ENCODE measurements at places on chromosomes 2 and 18.
A peak's percentile ranks its signal among the peaks of the same experiment; 100 is the strongest.

- no peak for DNase-seq
Measured at GRCh38 chr18:56481751-56482150, 156.6 kb downstream of the TXNL1 start.

DNA sequence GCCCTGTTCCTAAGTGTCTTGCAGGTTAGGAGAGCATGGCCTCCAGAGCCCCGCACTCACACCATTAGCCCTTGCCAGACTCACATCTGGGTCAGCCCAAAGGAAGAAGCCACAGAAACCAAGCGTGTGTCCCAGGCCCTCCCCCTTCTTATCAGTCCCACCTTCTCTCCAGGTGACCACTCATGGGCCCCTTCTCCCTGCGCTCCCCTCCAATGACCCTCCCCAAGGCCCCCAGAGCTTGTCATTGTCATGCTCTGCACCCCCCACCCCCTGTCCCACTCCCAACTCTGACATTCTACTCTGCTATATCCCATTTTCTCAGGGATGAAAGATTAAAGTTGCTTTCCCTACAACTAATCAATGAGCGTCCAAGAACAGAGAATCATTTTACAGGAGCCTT lies 30.1 kb downstream of the CAPN14 start:
- no peak for DNase-seq

DNA sequence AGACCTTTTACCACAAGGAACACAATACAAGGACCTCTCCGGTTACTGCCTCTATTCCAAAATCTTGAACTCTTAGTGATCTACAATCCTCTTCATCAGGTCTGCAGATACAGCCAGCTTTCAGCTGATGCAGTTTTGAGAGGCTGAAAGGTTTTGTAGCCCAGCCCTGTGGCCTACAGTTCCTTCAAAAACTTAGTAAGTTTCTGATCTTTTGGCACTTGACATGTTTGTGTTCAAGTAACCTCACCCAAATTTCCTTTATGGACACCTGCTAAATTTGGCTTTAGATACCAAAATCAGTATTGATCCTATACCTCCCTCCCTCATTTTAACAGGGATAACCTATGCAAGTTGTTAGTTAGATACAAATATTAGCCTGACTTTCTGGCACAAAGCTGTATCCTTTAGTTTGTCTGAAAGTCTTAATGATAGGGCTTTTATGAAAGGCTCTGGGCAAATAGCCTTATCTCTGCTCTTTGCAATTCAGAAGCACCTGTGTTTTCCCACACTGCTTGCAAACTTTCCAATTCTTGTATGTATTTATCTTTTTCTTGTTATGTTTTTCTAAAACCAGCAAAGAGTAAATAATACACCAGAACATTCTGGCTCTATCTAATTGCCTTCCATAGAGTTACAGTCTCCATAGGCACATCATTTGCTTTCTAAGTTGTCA lies 650.5 kb upstream of the KLHL29 start:
- DNase-seq = no peak

DNA sequence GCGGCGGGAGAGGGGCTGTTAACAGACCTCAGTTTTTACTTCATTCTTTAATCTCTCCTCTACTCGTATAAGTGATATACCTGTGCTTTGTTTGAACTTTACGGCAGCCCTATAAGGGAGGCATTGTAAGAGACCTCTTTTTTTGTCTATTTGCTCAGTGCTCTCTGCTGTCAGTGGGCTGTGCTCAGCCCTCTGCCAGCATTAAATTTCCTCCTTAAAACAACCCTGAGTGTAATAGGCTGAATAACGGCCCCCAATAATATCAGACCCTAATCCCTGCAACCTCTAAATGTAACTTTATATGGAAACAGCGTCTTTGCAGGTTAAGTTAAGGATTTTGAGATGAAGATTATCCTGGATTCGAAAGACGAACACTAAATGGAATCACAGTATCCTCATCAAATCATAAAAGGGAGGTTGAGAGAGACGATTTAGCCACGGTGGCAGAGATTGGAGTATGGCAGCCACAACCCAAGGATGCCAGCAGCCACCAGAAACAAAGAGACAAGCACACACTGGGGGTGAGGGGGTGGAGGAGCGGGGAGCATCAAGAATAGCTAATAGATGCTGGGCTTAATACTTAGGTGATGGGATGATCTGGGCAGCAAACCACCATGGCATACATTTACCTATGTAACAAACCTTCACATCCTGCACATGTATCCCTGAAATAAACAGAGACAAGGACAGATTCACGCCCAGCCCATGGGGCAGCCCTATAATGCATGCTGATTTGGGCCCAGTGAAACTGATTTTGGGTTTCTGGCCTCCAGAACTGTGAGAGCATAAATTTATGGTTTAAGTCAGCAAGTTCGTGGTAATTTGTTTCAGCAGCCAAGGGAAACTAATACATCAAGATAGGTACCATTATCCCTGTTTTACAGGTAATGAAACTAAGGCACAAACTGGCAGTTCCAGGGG lies 894 bp upstream of the FARSB start:
- no peak for DNase-seq

- no peak for DNase-seq
Measured at GRCh38 chr2:105867587-105867986, 122.9 kb downstream of the NCK2 start.

DNA sequence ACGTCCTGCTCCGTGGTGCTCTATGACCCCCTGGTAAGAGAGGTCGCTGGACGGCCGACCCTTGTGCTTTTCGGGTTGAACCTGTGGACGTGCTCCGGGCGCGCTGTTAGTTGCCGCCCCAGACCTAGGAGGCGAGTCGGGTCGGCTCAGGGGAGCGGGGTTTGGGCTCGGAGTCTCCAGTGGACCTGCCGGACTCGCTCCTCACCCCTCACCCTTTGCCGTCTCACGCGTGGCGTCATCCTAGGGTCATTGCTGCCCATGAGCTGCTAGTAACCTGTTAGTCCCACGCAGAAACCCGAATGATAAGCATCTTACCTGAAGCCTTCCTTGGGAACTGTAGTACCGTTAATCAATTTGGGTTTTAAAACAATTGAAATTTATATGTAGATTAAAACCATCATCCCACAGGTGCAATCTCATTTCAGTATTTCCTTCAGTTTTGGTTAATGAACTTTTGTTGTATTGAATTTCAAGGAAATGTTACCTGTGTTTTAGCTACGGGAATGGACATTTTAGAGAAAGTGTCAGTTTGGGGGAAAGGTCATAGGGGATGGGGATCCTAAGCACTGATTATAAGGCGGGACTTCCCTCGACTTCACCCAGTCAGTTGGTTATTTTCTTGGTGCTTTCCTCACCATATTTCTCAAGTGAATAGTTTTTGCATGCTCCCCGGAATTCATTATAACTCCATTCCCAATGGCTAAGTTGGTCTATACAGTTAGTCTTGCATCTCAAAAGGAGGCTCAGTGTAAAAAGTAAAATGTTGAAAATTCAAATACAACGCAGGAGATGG lies 536 bp downstream of the ELP2 start:
- DNase-seq = no peak

- no peak for DNase-seq
Measured at GRCh38 chr2:234701421-234701820, 204.5 kb upstream of the ARL4C start.

DNA sequence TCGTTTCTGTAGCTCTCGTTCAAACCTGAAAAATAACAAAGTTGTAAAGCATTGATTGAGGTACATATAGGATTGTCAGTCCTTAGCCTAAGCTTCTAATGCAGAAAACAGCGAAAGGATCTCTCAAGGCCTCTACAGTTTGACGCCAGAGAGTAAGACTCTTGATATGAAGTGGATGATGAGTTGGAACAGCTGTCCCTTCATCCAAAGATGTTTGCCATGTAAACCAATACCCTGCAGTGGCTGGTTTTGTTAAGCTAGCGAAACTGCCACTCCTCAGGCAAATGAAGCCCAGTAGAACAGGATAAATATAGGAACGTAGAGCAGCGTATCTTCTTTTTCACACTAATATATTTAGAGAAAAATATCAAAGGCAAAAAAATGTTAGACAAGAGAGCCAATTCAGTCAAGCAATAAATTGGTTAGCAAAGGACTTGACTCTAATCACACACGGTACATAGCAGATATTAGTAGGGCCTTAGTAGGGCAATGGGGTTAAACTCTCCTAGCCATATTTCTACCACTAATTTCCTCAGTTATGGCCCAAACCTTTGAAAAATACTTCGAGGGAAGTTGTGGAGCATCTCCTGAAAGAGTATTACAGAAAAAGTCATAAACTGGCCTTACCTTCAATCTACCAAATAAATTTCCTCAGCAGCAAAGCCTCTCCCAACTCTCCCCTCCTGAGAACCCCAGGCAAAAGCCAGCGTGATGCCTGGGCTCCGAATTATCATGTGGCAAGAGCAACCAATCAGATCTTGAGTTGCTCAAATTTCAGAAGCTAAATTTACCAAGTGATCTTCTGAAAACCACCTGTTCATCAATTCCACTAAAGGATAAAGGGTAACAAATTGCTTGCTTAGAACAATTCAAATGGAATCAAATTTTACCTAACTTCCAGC lies at the start of gene NEB:
NEB (minus strand) TSS at position 706 of the 902 bp plus-strand sequence. CDS start 1,320 bp downstream, outside the sequence.
- DNase-seq = no peak

GRCh38 chr2:28393114-28393836 lies 617 bp downstream of the FOSL2 start:
- peak; percentile 53 for DNase-seq

- DNase-seq = no peak
Measured at GRCh38 chr18:62287781-62288664, 37.1 kb upstream of the TNFRSF11A start.

DNA sequence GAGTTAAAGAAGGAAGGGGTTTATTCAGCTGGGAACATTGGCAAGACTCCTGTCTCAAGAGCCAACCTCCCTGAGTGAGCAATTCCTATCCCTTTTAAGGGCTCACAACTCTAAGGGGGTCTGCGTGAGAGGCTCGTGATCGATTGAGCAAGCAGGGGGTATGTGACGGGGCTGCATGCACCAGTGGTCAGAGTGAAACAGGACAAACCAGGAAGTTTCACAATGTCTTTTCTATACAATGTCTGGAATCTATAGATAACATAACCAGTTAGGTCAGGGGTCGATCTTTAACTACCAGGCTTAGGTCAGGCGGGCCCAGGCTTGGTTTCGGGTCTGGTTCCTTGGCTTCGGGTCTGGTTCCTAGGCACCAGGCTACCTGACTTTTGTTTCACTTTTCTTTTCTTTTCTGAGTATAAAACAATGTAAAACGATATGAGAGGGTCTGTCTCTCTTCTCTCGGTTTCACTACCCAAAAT lies 30.1 kb upstream of the LIPG start:
- no peak for DNase-seq

Data from effector memory CD8-positive, alpha-beta T cell (primary cell).